ENCODE measurements at places on chromosomes 7 and 10.

DNA sequence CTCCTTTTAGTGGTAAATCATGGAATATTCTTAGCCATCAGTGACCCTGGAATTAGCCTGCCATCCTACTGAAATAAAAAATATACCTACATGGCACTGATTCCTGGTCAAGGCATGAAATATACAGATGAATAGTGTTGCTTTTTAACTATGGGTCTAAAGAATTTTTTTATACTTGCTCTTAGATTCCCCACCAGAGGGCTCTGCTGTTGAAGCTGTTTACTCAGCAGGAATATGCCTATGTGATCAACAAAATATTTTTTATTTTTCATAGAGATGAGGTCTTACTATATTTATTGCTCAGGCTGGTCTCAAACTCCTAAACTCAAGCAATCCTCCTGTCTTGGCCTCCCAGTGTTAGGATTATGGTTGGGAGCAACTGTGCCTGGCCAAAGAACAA, 13.5 kb downstream of the ZC3HC1 start:
- no peak for DNase-seq

DNA sequence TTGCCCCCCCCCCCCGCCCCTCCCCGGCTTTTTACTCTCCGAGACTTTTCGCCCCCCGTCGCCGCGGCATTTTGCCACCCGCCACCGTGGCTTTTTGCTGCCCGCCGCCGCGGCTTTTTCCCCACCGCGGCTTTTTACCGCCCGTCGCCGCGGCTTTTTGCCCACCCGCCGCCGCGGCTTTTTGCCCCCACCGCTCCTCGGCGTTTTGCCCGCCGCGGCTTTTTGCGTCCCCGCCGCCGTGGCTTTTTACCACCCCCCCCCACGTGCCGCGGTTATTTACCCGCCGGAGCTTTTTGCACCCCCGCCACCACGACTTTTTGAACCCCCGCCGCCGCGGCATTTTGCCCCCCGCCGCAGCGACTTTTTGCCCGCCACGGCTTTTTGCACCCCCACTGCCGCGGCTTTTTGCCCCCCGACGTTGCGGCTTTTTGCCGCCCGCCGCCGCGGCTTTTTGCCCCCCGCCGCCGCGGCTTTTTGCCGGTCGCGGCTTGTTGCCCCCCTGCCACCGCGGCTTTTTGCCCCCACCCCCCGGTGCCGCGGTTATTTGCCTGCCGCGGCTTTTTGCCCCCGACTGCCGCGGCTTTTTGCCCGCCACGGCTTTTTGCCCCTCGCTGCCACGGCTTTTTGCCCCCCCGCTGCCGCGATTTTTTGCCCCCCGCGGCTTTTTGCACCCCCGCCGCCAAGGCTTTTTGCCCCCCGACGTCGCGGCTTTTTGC, 461.1 kb downstream of the ZNF33B start:
- no peak for DNase-seq

DNA sequence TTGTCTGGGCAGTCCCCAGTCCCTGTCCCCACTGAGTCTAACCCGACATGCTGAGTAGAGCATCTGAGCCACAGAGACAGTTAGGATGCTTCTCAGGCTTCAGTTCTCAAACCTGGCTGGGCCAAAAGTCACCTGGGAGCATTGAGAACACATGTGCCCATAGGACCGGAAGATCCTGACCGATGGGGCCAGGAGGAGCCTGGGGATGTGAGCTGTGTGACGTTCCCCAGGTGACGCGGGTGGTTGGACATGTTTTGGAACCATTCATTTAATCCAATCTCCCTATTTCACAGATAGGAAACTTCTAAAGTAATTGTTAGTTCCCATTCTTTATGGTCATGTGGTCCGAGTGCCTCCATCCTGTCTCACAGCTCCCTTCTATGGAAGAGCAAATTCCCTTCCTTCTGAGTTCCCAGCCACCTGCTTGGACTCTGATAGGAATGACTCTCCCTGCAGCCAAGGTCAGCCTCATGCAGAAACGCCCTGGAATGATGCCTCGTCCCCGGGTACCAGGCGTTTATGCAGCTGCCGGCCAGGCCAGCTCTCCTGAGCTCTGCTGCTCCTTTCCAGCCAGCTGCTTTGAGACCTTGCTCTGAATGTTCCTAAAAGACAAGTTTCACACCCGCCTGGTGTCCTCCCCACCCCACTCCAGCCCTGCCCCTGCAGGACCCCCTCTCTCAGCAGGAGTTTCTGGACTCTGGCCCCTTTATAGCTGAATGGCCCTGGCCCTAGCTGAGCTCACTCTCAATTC, 166.5 kb upstream of the RHEB start:
- DNase-seq, result no peak

DNA sequence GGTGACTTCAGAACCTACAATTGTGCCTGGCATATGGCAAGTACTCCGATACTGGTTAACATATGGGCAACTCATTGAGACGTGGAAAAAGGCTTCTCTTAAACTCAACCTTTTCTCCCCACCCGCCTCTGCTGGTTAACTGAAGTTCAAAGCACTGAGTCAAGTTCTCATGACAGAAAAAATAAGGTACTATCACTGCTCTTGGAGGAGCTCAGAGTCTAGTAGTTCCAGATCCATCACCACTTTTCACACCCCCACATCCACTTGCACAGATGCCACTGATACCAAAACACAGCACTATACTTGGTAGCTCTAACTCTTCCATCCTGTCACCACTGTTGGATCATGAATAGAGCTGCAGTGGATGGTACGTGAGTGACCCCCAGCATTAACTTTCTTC, 36.2 kb downstream of the CCDC6 start:
- DNase-seq, result no peak

DNA sequence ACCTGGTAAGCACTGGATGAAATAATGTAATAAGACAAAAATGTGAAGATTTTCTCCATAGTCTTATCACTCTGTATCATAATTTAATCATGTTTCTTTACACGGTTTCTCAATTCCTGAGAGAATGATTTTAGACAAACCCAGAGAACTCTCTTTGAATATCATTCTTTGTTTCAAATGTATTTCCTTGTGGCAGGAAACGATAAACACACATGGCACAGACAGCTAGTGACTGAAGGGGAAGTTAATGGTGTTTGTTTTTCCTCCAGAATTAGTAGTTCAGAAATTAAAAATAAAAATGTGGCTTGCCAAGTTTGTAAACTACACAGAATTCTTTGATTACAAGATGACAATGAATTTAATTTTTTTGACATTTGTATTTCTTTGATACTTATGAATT, 163.7 kb upstream of the PRPS1L1 start:
- no peak for DNase-seq

DNA sequence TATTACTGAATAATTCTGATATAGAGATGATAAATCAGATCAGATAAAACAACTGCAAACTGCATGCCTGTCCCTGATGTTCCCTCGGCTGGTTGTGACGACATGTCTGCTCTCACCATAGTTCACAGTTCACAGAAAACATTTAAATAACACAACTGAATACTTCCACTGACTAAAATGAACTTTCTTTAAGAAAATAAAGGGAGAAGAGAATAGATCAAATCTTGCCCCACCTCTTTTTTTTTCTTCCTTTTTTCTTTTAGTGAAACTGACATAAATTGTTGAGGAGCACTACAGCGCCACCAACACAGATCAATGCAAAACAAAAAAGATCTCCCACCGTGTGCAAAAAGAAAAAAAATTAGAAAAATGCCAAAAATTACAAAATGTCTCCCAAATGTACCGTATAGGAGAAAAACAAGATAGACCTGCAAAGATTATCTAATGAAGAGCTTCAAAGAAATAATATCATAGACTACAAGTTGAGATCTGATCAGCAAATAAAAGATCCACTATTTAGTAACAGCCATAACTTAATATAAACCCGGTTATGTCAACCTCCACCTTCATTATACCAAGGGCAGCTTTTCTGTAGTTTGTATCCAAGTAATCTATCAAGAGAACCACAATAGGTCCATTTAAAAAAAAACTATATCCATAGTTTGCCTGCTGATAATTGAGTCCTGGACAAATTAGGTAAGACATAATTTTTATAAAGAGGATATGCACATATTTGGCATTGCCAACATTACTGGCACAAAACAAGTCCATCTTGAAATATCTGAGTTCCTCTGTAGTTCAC, 30.7 kb upstream of the EPC1 start:
- DNase-seq, result no peak

- no peak for DNase-seq
Observed at GRCh38 chr7:16816824-16817223, 12.0 kb upstream of the AGR2 start.

- no peak for DNase-seq
Observed at GRCh38 chr7:16027396-16027795, 340.9 kb upstream of the MEOX2 start.

DNA sequence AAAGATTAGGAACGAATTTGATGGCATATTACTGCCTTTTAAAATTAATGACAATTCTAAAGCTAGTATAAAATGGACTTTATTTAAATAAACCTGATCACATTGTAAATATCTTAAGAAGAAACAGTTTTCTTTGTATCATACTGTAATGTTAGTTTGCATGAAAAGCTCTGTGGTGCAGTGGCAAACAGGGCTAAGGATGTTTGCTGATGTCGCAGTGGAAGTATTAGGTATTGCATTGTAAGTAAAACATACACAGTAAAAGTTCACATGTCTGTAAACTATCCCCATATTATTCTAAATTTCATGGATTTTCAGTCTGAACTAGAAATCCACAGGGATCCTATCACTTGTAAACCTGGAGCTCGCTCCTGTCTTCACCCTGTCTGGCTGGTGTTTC, 252.6 kb upstream of the ZNF32 start:
- DNase-seq, result no peak

All from GOT3 (cell line).